Ecto neural progenitor cell (in vitro differentiated cells): ENCODE measurements at places on chromosomes 16 and 17.
A peak's percentile ranks its signal among the peaks of the same experiment; 100 is the strongest.

GRCh38 chr17:37671824-37672547 is 28.7 kb upstream of the DDX52 start:
- no peak for DNase-seq

DNA sequence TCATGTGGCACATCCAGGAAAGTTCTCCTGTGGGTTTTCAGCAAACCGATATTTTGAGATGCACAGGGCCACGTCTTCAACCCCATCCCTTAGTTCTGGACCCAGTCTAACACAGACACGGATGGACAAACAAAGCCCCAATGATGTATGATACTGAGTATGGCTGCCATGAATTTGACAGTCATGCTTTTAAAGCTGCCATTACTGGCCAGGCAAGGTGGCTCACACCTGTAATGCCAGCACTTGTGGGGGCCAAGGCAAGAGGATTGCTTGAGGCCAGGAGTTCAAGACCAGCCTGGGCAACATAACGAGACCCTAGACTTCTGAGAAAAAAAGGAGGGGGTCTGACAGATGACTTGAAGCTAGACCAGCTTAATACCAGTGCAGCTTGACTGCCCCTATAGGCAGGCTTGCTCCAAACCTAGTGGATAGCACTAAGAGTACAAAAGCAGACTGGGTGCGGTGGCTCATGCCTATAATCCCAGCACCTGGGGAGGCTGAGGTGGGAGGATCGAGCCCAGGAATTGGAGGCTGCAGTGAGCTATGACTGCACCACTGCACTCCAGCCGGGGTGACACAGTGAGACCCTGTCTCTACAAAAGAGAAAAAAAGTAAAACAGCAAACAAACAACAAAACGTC is 10.8 kb upstream of the ZNF629 start:
- DNase-seq: no peak

DNA sequence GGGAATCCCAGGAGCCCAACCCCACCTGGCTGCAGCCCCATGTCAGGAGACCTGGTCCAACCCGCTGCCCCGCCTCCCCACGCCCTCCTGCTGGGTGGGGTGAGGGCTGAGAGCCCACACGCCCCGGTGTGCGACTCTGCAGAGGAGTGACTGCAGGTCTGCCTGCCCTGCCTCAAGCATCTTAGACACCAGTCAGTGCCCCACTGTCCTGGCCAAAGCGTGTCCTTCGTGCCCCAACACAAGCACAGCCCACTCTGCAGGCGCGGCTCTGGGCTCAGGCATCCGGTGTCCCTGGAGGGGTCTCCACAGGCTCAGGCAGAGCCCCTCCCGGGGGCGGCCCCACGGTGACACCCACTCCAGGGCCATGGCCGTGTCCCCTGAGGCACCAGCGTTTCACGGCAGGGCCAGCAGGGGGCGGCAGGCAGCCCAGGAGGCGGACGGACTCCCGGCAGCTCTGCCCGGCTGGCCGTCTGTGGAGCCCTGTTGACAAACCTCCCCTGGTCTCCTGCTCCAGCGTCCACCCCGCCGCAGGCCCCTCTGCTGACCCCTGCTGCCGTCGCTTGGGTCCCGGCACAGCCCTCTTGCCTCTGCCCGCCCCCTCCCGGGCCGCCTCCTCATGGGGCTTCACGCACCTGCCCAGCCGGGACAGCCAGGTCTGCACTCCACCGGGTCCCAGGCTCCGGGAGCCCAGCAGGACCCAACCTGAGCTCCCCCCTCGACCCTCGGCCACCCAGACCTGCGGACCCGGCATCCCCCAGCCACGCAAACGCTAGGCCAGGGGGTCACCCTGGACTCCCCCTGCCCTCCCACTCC is 8.6 kb upstream of the UBE2I start:
- peak; percentile 88 for DNase-seq

GRCh38 chr16:88008840-88009239 is 57.6 kb downstream of the BANP start:
- DNase-seq: no peak

GRCh38 chr17:63278728-63279442 is 167.2 kb downstream of the CYB561 start:
- DNase-seq: no peak

DNA sequence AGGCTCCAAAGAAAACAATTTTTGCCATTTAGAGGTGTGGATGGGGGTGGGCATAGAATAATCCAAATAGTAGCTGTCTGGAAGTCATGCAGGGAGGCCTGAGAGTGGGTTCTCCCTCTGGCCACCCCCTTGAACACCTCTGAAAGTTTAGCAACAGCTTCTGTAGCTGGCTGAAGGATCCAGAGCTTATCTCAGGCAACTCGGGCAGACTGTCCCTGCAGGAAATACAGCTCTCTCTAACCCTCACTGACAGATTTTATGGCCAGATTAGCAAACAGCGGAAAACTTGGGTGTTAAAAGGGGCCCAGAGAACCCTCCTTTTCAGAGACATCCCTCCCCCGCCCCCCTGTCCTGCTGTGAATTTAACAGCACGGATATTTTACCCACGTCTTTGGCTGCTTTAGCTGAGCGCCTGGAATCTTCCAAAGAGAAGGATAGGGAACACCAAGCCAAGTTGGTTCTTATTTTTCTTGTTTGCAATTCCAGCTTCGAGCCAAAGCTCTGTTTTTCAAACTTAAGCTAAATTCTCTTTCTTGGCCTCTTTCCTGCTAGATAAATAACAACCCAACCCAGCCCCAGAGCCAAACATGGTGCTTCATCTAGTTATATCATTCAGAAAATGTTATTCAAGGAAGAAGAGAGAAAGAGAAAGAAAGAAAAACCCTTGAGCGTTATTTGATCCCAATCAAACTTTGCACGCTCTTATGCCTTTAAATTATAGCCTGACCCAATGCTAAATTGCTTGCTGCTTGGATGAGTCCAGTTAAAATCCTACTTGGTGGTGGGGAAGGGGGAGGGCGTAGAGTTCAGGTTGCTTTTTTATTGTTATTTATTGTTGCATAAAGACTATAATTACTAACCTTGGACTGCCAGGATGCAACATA is 2.3 kb upstream of the HOXB2 start:
- no peak for DNase-seq

DNA sequence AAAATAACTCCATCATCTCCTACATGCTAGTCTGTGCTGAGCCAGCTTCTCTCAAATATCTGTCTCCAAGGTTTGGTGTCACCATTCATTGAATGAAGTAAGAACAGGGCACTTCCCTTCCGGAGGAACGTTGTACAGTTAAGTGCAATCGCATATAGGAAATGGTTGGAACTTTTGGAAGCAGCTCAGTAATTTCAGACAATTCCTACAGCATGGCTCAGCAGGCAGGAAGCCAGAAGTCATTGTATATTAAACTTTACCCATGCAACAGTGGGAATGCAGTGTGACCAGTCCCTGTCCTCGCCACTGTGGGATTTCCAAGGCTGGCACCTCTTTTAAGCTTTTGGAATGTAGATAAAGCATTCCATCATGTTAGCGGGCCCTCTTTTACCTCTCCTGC is 51.1 kb upstream of the MYH2 start:
- no peak for DNase-seq

- DNase-seq: no peak
Measured at GRCh38 chr16:7584561-7584960, 251.9 kb downstream of the RBFOX1 start.

- no peak for DNase-seq
Measured at GRCh38 chr17:55454906-55455474, 33.4 kb upstream of the MMD start.

DNA sequence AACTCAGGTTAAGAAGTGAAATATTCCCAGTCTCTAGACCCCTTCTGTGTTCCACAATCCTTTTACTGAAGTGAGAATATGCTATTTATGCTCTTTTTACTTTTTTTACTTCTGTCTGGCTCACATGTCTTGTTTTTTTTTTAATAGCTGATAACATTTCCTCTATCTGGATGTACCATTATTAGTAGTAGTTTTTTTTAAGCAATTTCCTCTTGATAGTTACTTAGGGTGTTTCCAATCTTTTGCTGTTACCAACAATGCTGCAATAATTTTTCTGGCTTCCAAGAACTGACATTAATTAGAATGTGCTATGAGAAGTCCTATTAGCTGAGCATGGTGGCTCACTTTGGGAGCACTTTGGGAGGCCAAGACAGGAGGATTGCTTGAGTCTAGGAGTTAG is 32.0 kb downstream of the KSR1 start:
- no peak for DNase-seq

GRCh38 chr16:11423315-11424117 is 78.3 kb downstream of the RMI2 start:
- no peak for DNase-seq

GRCh38 chr17:59376506-59376905 is 45.1 kb downstream of the YPEL2 start:
- DNase-seq: no peak

GRCh38 chr17:79171188-79171587 is 96.6 kb downstream of the ENGASE start:
- DNase-seq: no peak

DNA sequence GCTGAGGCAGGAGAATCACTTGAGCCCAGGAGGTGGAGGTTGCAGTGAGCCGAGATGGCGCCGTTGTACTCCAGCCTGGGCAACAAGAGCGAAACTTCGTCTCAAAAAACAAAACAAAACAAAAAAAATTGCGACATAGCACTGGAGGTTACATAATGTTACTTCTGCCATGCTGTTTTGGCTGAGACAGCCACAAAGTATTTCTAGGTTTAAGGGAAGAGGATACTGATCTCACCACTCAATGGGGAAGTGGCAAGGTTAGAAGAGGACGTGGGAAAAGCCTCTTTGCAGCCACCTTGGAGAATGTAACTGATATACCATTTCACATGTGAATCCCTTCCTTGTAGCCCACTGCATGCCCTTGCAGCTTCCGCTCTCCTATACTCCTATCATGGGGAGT is 131.2 kb upstream of the NLRP1 start:
- DNase-seq: no peak

- no peak for DNase-seq
Measured at GRCh38 chr16:15652293-15653001, 2.4 kb downstream of the NDE1 start.

DNA sequence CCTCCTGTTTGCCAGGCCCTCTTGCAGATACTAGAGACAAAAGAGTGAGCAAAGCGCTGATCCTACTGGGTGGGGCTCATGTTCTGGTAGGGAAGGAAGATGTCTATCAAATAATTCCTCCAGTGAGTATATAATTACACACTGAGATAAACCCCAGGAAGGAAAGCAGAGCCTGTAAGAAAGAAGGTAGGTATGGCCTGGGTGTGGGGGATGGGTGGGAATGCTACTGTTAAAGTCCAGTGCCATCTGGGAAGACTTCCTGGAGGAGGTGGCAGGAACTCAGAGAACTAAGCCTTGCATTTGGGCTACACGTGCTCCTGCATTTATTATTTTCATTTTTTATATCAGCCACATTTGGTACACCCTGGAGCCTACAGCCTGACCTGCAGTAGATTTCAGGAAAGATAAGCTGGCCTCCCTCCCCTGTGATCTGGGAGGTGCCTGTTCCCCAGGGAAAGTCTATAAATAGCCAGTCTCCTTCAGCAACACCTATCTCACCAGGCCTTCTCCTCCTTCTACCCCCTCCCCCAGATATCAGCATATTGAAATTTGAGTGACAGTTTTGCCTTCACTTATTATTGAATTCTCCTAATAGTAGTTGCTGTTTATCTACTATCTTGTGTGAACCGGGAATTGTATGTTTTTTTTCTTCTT is 11.5 kb downstream of the ATP2C2 start:
- DNase-seq: no peak

GRCh38 chr17:50638966-50639713 is 4.5 kb downstream of the ABCC3 start:
- no peak for DNase-seq

GRCh38 chr16:67202956-67203493 is 4.1 kb downstream of the ELMO3 start:
- no peak for DNase-seq

GRCh38 chr16:2919511-2920255 is 8.0 kb downstream of the FLYWCH1 start:
- peak; percentile 72 for DNase-seq

DNA sequence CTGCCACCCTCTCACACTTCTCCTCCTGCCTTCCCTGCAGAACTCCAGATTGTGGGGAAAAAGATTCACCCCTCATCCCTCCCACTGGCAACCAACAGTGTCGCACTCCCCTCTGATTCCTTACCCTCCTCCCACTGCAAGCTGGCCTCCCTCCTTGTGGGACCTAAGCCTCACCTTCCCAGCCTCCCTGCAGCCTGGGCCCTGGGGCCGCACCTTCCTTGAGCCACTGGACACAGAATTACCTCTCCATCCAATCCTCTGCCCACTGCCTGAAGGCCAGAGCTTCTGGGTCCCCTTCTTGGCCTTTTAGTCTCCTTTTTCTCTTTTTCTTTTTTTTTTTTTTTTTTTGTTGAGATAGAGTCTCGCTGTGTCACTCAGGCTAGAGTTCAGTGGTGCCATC is 33.9 kb downstream of the NGFR start:
- no peak for DNase-seq

- DNase-seq: no peak
Measured at GRCh38 chr17:54968988-54969332, 395 bp downstream of the STXBP4 start.

- DNase-seq: peak; percentile 93
Measured at GRCh38 chr16:70778901-70779309, 22.1 kb downstream of the VAC14 start.
